ENCODE measurements at places on chromosomes 11 and 22.

DNA sequence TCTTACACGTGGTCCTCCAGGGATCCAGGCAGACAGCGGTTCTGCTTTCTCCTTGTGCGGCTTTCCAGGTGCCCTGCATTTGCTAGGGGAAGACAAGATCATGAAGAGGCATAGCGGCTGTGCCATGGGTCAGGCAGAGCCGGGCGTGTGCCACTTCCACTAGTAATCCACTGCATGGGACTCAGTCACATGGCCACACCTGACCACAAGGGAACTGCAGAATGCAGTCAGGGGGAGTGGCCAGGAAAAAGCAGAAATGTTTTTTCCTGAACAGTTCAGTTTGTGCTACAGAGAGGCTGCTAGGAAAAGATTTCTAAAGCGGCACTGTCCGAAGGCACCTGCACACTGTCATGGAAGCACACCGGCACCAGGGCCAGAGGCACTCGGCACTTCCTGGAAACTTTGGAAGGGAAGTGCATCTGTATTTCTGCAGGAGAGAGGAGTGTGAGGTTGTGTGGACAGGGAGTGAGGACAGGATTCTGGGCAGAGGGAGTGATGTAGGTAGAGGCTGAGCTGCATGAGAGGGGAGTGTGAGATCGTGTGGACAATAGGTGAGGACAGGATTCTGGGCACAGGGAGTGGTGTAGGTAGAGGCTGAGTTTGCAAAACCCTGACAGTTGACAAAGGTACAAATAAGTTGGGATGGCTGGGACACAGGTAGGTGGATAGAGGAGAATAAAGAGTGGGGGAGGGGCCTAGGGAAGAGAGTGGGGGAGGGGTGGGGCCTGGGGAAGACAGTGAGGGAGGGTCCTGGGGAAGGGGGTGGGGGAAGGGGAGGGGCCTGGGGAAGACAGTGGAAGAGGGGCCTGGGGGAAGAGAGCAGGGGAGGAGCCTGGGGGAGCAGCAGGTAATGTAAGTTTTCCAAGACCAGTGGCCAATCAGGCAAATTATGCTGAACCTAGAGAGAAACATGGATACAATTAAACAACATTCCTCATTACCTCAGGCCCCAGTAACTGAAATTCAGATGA is 1436.3 kb downstream of the TBC1D22A start:
- no peak for DNase-seq

GRCh38 chr11:124896821-124897391 is 759 bp downstream of the ROBO4 start:
- no peak for DNase-seq

GRCh38 chr11:70159627-70160570 is 43.2 kb upstream of the FADD start:
- no peak for DNase-seq

DNA sequence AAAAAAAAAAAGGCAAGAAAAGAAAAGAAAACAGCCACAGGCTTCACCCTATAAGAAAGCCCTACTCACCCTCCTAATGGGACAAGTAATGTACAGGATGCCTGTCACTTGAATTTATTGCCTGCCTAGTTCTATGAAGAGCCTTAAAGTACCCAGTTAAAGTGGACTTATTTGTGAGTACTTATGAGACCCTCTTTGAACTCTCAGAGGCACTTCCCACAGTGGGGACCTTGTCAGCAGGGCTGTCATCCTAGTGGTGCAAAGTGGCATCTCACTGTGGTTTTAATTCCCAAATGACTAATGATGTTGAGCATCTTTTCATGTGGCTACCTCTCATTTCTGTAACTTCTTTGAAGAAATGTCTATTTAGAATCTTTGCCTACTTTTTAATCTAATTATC is 41.8 kb upstream of the BARX2 start:
- DNase-seq = no peak

GRCh38 chr11:101436511-101437142 is 147.2 kb downstream of the TRPC6 start:
- DNase-seq = no peak

DNA sequence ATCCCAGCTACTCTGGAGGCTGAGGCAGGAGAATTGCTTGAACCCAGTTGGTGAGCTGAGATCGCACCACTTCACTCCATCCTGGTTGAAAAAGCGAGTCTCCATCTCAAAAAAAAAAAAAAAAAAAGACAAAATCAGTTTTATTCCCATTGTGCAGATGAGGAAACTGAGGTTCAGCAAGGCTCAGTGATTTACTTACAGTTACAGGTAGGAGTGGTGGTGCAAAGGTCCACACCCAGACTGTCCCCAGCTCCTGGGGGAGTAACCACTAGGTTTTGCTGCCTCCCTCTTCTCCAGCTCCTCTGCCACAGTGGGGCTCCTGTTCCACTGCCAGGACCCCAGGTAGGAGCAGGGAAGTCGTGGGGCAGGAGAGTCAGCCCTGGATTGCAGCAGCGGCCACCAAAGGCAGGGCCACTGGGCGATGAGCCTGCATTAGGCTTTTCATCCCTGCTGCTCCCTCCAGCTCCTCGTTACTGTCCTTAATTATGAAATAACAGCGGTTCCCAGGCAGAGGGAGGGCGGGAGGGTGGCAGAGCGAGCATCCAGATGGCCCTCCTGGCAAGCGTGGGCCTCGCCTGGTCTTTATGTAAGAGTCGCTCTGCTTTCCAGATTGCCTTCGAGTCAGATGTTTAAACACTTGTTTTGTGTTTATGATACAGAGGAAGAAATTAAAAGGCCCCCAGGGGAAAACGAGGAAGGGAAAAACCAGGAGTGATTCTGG is 15.5 kb upstream of the RASD2 start:
- DNase-seq = no peak

- no peak for DNase-seq
Measured at GRCh38 chr22:37823134-37823985, at the start of gene GALR3. Gene GALR3 (plus strand): TSS chr22:37823382. CDS start chr22:37823407, 25 bp downstream.

- no peak for DNase-seq
Measured at GRCh38 chr11:44343778-44344422, 34.0 kb upstream of the ALX4 start.

GRCh38 chr22:48588878-48589450 is 1238.7 kb downstream of the BRD1 start:
- no peak for DNase-seq

DNA sequence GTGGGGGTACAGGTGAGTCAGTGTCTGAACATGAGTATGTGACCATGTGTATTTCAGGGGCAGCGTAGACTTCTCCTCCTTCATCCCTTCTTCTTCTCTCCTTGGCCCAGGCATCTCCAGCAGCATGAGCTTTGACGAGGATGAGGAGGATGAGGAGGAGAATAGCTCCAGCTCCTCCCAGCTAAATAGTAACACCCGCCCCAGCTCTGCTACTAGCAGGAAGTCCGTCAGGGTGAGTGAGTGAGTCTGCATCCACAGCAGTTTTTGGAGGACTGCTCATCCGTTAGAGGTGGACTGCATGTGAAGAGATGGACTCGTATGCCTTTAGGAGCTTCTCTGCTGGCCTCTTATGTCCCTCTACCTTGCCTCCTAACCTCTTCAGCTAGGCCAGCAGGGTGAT is 15.6 kb downstream of the TUB start:
- DNase-seq = no peak

GRCh38 chr11:77141034-77141433 is 13.0 kb downstream of the MYO7A start:
- DNase-seq = no peak

- DNase-seq = peak; percentile 65
Measured at GRCh38 chr11:62922653-62923431, 1.7 kb upstream of the CHRM1 start.

- peak; percentile 80 for DNase-seq
Measured at GRCh38 chr22:49847751-49848689, 5.6 kb upstream of the ZBED4 start.

DNA sequence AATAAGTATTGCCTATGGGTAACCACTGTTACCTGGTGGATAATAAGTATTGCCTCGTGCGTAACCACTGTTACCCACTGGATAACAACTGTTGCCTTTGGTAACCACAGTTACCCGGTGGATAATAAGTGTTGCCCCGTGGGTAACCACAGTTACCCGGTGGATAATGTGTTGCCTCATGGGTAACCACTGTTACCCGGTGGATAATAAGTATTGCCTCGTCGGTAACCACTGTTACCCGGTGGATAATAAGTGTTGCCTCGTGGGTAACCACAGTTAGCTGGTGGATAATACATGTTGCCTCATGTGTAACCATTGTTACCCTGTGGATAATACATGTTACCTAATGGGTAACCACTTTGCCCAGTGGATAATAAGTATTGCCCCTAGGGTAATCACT is 9.8 kb upstream of the NXPE4 start:
- no peak for DNase-seq

DNA sequence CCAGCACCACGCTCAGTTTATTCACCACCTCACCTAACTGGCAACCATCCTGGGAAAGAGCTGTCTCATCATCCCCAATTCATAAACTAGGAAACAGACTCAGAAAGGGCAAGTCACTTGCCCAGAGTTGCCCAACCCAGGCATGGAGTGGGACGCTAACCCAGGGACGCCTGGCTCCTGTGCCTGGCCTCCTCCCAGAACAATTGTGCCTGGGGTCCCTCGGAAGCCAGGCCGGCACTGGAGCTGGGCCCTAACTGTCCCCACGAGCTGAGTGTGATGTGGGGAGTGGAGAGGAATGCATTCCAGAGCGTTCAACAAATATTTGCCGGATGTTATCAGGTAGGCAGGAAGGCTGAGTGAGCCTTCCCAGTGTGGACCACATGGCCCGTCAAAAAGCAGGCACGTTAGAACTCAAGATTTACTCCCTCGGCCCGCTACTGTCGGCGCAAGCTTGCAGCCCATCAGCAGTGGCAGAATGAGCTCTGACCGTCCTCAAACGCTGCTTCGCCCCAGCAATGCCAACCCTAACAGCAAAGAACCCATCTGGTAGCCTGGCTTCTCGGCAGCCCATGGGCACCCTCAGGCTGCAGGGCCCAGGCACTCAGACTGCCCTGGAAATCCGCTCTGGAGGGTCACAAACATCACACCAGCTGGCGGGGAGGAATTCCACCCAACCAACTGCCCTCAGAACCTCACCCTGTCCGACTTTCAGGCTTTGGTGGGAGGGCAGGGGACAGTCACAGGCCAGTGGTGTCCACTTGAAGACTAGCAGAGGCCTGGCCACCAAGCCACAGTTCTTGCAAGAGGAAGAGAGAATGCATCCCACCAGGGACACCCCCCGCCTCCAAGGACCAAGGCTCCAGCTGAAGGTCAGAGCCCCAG is 35.6 kb downstream of the MYH9 start:
- DNase-seq = no peak

DNA sequence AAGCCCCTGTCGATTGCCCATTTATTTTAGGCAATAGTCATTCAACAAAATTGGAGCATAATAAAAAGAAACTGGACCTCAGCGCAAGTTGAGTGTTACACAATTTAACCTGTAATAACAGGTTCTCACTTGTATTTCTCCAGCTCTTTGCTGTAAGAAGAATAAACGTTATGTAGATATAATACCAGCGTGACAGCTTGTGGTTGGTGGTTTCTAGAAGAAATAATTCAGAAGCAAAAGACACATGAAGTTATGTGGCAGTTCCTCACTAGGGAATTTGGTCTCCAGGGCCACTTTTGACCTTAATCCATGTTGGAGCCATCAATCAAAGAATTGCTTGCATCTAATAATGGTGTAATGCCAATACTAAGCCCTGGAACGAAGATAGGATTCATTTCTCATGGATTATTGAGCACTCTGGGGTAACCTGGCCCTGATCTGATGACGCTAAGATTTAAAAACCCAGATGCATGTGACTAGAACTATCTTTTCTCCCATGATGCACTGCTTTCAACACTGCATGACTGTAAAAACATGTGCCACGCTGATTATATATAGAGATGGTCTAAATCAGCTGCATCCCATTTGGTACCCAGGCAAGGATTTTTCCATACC is 129.7 kb upstream of the LDLRAD3 start:
- no peak for DNase-seq

DNA sequence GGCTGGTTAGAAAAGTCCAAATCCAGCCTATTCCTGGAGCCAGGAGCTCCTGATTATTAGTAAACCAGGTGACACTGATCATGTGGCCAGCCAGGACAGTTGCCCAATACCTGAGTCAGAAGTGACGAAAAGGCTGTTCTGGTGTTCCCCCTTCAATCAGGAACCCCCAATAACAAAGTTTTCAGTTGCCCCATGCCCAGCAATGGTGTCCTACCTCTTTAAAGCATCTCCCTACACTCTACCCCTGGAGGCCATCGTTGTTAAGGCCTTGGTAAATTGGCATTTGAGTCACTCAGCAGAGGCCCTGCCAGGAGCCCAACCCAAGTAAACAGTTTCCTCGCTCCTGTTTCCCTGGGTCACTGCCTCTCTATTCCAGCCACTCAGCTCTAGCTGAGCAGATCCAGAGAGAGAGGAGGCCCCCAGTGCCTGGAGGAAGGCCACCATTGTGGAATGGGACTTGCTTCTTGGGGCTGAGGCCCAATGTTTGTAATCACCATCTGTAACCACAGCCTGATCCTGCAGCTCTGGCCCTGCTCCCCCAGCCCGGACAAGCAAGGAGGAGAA is 25.0 kb downstream of the ARHGAP1 start:
- peak; percentile 62 for DNase-seq

- no peak for DNase-seq
Measured at GRCh38 chr22:32413719-32414118, 1.7 kb upstream of the RTCB start.

DNA sequence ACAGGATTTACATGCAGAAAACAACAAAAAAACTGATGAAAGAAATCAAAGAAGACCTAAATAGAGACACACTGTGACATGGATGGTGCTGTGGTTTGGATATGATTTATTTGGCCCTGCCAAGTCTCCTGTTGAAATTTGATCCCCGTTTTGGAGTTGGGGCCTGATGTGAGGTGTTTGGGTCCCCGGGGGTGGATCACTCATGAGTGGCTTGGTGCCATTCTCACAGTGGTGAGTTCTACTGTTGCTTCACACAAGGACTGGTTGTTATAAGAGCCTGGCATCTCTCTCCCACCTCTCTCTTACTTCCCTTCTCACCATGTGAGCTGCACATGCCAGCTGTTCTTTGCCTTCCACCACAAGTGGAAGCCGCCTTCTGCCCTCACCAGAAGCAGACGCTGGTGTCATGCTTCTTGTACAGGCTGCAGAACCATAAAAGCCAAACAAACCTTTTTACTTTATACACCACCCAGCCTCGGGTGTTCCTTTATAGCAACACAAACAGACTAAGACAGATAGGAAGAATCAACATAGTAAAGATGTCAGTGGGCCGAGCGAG is 7.8 kb upstream of the RTL6 start:
- DNase-seq = no peak

Data from upper lobe of right lung (tissue), 1 donor.